ENCODE measurements at places on chromosomes 6 and 20. TPM values are rescaled to one million over a fixed set of nuclear protein-coding genes. Genes with fewer than 3 reads are reported as not detected.

Gene PDE10A
- total RNA-seq: not detected

Gene LY6G6D
- not detected for total RNA-seq

Gene MEI4
- not detected for total RNA-seq

Gene RAB44
- total RNA-seq: not detected

Gene TFAP2A
- not detected for total RNA-seq

Gene MDC1
- 52.2 TPM for total RNA-seq

DNA sequence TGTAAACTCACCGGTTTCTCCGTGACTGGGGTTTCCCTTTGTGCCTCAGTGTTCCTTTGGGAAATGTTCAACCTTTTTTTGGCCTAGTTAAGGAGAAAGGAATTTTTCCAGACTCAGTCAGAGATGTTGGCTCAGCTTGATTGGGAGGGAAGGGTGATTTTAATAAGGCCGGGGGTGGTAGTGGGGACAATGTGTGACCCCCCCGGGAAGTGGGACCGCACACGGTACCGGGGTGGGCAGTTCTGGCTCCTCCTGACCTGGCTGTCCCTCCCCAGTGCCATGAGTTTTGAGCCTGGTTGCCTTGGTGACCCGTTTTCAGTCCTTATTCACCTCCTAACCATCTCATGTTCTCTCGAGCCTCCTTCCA is 132.7 kb downstream of the SNX5 start:
- no peak overlapping the region for H3K4me3 ChIP-seq
- H3K36me3 ChIP-seq: no peaks in the 10 kb centered on the region
- no peak for DNase-seq
- no peak overlapping the region for H3K27ac ChIP-seq
- H3K4me1 ChIP-seq: no peaks in the 10 kb centered on the region

DNA sequence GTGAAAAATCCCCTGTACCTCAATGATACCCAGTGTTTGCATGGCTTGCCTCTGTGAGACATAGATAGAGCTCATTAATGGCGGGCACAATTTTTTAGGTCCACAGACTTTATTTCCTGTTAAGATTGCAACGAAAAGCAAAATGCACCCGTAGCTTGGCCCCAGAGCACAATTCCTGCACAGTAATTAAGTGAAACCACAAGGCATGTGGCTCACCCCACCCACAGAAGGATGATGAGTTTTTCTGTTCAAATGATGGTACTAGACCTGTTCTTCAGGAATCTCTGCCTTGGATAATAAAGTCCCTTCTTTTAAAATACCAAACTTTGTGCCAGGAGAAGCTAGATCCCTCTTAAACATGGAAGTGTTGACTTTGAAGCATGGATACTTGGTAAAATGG is 738.1 kb downstream of the QKI start:
- no peaks in the 10 kb centered on the region for H3K36me3 ChIP-seq
- DNase-seq: no peak
- no peak overlapping the region for H3K4me3 ChIP-seq
- no peaks in the 10 kb centered on the region for H3K27me3 ChIP-seq

DNA sequence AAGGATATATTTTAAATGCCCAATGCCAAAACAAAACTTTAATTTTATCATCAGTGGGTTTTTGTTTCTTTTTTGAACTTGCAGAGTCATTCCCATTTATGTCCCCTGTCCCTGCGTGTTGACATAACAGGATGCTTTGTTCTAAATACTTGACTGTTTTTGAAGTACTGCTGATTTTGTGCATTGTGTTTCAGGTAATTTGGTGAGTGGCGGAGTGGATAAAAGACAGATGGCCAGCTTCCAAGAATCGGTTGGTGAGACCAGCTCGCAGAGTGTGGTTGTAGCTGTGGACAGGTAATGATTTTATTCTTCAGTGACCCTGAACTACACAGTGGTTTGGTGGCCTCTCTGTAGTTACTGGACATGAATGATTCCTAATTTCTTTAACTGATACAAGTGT is 50.5 kb upstream of the CSE1L start:
- H3K4me1 ChIP-seq: no peaks in the 10 kb centered on the region
- no peak for DNase-seq
- no peak overlapping the region for H3K4me3 ChIP-seq
- H3K27ac ChIP-seq: no peak overlapping the region
- H3K36me3 ChIP-seq: peaks cover 21% of the 10 kb centered on the region
- H3K27me3 ChIP-seq: no peaks in the 10 kb centered on the region

DNA sequence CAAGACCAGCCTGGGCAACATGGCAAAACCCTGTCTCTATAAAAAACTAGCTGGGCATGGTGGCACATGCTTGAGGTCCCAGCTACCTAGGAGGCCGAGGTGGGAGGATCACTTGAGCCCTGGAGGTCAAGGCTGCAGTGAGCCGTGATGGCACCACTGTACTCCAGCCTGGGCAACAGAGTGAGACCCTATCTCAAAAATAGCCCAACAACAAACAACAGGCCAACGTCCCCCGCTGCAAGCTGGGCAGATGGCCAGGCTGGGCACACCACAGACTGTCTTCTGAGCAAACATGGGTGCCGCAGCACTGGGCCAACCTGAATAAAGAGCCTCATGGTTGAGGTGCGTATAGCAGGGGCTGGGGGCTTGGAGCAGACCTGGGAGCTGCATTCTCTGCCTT is 46.6 kb upstream of the SRF start:
- H3K4me3 ChIP-seq: no peak overlapping the region
- no peaks in the 10 kb centered on the region for H3K4me1 ChIP-seq
- DNase-seq: no peak

DNA sequence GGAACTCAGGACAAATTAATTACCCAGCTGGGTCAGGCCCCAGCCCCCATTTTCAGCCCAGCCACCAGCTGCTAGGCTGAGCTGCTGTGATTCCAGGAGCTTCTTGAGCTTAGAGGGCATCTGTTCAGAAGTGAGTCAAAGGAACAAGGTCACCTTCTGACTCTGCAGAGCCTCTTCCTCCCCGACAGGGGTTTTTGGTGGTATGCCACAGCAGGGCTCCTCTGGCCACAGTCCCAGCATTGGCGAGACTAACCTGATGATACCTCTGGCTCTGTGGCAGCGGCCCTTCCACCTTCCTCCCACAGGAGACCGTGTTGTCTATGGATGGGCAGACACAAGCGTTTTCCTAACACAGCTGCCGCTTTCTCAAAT is 39.7 kb downstream of the ZC3H12D start:
- H3K4me3 ChIP-seq: no peak overlapping the region
- no peaks in the 10 kb centered on the region for H3K27me3 ChIP-seq
- DNase-seq: no peak
- H3K4me1 ChIP-seq: peaks cover 2% of the 10 kb centered on the region
- no peak overlapping the region for H3K27ac ChIP-seq

- H3K36me3 ChIP-seq: peaks cover 22% of the 10 kb centered on the region
- no peaks in the 10 kb centered on the region for H3K27me3 ChIP-seq
- H3K27ac ChIP-seq: no peak overlapping the region
- peaks cover 2% of the 10 kb centered on the region for H3K4me1 ChIP-seq
These were observed 70.9 kb downstream of the REV3L start for GRCh38 chr6:111411978-111412566.

DNA sequence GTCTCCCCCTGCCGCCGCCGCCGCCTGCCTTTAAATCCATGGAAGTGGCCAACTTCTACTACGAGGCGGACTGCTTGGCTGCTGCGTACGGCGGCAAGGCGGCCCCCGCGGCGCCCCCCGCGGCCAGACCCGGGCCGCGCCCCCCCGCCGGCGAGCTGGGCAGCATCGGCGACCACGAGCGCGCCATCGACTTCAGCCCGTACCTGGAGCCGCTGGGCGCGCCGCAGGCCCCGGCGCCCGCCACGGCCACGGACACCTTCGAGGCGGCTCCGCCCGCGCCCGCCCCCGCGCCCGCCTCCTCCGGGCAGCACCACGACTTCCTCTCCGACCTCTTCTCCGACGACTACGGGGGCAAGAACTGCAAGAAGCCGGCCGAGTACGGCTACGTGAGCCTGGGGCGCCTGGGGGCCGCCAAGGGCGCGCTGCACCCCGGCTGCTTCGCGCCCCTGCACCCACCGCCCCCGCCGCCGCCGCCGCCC is 474 bp downstream of the CEBPB start:
- peaks cover 17% of the 10 kb centered on the region for H3K36me3 ChIP-seq
- peak overlapping the region; percentile 73 for H3K4me3 ChIP-seq
- H3K27me3 ChIP-seq: peaks cover under 1% of the 10 kb centered on the region
- peak overlapping the region; percentile 74 for H3K27ac ChIP-seq
- peaks cover 23% of the 10 kb centered on the region for H3K4me1 ChIP-seq

DNA sequence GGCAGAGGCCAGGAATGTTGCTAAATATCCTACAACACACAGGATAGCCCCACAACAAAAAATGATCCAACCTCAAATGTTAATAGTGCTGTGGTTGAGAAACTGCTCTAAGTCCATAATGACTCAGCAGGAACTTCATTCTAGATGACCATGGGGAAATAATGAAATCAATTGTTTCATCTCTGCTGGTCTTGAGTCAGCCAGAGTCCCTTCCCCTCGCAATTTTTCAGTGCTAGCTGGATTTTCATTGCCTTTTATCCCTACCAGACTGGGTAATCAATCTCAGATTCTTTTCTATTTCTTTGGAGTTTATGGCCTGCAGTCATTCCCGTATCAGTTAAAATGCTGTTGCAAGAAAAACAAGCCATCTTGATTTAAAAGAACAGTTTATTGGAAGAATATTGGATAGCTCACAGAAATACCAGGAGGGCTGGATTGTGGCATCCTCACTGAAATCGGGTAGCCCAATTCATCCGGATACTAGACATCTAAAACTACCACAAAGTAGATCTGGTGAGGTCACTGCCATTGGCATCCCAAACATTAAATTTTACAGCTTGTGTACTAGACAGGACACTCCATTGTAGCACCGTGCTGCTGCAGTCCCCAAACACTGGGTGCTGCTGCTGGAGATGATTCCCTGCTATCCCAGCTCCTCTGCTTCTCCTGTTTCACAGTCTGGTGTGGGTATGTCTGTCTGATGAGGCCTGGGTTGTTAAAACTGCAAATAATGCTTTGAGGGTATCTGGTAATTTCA is 30.3 kb upstream of the POPDC3 start:
- H3K27me3 ChIP-seq: peaks cover 7% of the 10 kb centered on the region
- no peaks in the 10 kb centered on the region for H3K36me3 ChIP-seq
- no peaks in the 10 kb centered on the region for H3K4me1 ChIP-seq
- H3K27ac ChIP-seq: no peak overlapping the region
- H3K4me3 ChIP-seq: no peak overlapping the region
- DNase-seq: no peak

GRCh38 chr6:110334423-110335180 is 23.5 kb downstream of the METTL24 start:
- H3K27ac ChIP-seq: no peak overlapping the region
- no peak overlapping the region for H3K4me3 ChIP-seq
- H3K36me3 ChIP-seq: no peaks in the 10 kb centered on the region
- DNase-seq: no peak
- H3K27me3 ChIP-seq: no peaks in the 10 kb centered on the region

GRCh38 chr20:13687815-13688214 is 49.1 kb upstream of the TASP1 start:
- H3K27ac ChIP-seq: no peak overlapping the region
- no peak for DNase-seq
- H3K36me3 ChIP-seq: no peaks in the 10 kb centered on the region
- peaks cover 4% of the 10 kb centered on the region for H3K4me1 ChIP-seq
- peaks cover 5% of the 10 kb centered on the region for H3K27me3 ChIP-seq
- H3K4me3 ChIP-seq: no peak overlapping the region

DNA sequence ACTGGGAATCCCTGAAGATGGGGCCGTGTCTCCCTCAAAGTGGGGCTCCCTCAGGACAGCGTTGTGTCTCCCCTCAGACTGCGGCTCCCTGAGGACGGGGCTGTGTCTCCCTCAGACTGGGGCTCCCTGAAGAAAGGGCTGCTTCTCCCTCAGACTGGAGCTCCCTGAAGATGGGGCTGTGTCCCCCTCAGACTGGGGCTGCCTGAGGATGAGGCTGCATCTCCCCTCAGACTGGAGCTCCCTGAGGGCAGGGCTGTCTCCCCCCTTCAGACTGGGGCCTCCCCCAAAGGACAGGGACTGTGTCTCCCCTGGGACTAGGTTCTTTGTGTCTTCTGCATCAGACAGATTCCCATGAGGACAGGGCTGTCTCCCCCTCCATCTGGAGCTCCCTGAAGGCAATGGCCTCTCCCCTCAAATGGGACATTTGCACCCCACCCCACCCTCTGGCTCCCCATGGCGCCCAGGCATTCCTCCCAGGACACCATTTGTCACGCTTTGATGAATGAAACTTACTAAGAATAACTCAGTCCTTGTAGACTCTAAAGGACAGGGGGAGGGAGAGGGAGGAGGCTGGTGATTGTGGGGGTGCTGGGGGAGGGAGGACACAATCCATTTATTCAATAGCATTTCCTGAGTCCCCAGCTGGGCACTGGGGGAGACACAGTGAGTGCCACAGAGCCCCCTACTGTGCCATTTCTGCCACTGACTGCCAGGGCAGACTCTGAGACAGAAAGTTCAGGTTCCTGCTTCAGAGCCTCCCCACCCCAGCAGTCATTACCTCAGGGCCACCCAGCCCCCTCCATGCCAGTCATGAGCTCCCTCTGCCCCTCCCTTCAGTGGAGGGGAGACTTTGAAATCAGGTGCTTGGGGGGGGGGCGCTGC is 122.4 kb downstream of the MRPL14 start:
- no peak overlapping the region for H3K4me3 ChIP-seq
- peaks cover 1% of the 10 kb centered on the region for H3K36me3 ChIP-seq
- peaks cover 16% of the 10 kb centered on the region for H3K4me1 ChIP-seq
- H3K27ac ChIP-seq: no peak overlapping the region
- peaks cover 42% of the 10 kb centered on the region for H3K27me3 ChIP-seq

DNA sequence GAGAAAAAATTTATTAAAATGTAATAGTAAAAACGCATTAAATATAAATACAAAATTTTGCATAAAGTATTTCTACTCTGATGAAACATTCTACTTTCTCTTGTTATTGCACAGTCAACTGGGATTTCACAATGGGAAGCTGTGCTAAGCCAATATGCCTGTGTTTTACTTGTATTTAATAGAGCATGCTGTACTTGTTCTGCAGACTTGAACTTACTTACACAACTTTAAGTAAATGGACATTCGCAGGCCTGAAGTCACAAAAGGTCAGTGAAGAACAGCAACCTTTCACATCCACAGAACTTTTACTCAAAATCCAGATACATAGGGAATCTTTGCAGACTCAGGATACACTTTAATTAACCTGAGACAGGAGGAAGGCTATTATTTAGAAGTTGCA is 409.5 kb downstream of the BTBD3 start:
- H3K27me3 ChIP-seq: no peaks in the 10 kb centered on the region
- no peaks in the 10 kb centered on the region for H3K36me3 ChIP-seq
- DNase-seq: no peak
- H3K4me1 ChIP-seq: no peaks in the 10 kb centered on the region
- no peak overlapping the region for H3K27ac ChIP-seq
